Aorta (tissue), 5 donors: ENCODE measurements at places on chromosomes 12 and 14. TPM values are rescaled to one million over a fixed set of nuclear protein-coding genes. Genes with fewer than 3 reads are reported as not detected.
A peak's percentile ranks its signal among the peaks of the same experiment; 100 is the strongest.

DNA sequence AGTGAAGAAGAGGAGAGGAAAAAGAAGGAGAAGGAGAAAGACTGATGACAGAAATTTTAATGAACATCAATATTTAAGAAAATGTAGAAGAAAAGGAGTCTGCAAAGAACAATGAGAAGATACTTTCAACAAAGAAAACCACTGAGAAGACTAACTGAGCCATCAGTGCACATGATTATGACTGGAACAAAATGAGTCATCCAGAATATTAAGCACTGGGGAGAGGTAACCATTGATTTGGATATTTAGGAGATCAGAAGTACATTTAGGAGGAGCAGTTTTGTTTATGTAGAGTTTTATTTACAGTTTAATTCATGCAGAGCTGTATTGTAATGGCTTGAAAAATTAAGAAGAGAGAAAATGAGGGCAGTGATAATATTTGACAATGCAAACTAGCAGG lies 159.1 kb downstream of the C12orf50 start:
- no peak overlapping the region for H3K4me3 ChIP-seq
- H3K27ac ChIP-seq = no peak overlapping the region
- no peak for DNase-seq
- H3K4me1 ChIP-seq = peaks cover 2% of the 10 kb centered on the region
- no peaks in the 10 kb centered on the region for H3K27me3 ChIP-seq

GRCh38 chr12:6215932-6216494 lies 15.8 kb downstream of the CD9 start:
- no peak overlapping the region for H3K4me3 ChIP-seq
- H3K27ac ChIP-seq = peak overlapping the region; percentile 100
- peak; percentile 93 for DNase-seq
- no peaks in the 10 kb centered on the region for H3K27me3 ChIP-seq
- no peaks in the 10 kb centered on the region for H3K36me3 ChIP-seq
- peaks cover 13% of the 10 kb centered on the region for H3K4me1 ChIP-seq

- H3K4me1 ChIP-seq = no peaks in the 10 kb centered on the region
- no peak overlapping the region for H3K27ac ChIP-seq
- H3K27me3 ChIP-seq = no peaks in the 10 kb centered on the region
- DNase-seq = no peak
Observed at GRCh38 chr12:85530456-85530855, 250.4 kb downstream of the ALX1 start.

- no peaks in the 10 kb centered on the region for H3K4me1 ChIP-seq
- DNase-seq = no peak
- no peak overlapping the region for H3K27ac ChIP-seq
- H3K36me3 ChIP-seq = no peaks in the 10 kb centered on the region
- no peaks in the 10 kb centered on the region for H3K27me3 ChIP-seq
Observed at GRCh38 chr12:46217541-46218321, 51.1 kb downstream of the SLC38A1 start.

GRCh38 chr12:120101182-120101581 lies 15.4 kb downstream of the RAB35 start:
- H3K4me3 ChIP-seq = no peak overlapping the region
- no peaks in the 10 kb centered on the region for H3K27me3 ChIP-seq
- H3K4me1 ChIP-seq = no peaks in the 10 kb centered on the region

DNA sequence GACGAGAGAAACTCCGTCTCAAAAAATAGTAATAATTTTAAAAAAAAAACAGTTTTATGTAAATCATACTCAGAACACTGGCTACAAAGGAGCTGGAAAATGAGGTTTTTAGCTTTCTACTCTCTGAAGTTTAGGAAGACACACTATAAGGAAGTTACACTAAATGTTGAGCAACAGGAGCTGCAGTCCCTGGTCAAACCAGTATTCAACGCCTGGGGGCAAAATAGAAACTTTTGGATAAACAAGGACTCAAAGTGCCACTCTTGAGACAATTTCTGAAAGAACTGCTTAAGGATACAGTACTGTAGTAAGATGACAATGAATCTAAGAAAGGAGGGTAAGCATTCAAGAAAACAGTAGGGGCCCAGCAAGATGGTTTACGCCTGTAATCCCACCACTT lies 29.3 kb downstream of the ACTR6 start:
- H3K27me3 ChIP-seq = no peaks in the 10 kb centered on the region
- H3K36me3 ChIP-seq = no peaks in the 10 kb centered on the region

CD27 gene
- 1.2 TPM for total RNA-seq
